ENCODE measurements at places on chromosomes 16 and 17.

DNA sequence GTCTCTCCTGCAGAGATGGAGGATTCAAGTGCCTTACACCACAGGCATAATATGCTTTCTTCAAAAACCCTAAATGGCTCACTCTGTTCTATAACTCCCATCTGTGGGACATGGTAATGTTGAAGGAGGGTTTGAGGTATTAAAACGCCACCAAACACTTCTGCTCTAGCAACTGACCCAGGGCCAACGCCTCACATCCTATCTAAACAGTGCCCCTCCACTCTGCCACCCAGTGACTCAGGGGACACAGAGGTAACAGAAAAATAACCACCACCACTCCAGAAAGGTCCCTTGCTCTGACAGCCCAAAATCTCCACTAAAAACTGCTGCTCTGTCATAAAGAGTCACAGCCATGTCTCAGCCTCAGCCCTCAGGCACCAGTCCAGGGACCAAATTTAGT, 17.7 kb downstream of the NPRL3 start:
- no peak for DNase-seq

DNA sequence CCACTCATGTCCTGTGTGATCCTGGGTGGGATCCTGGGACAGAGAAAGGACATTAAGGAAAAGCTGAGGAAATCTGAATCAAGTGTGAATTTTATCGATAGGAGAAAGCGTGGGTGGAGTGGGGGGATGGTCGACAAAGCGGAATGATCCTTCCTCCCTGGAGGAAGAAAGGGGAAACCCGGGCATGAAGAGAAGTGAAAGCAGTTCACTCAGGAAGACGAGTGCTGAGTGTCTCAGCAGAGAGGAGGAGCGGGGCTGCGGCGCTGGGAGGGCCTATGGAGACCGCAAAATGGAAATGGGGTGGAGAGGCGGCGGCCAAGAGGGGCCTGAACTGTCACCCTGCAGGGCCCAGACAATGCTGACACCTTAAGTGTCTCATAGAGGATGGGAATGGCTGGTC, 8.7 kb downstream of the ZDHHC7 start:
- DNase-seq: no peak

DNA sequence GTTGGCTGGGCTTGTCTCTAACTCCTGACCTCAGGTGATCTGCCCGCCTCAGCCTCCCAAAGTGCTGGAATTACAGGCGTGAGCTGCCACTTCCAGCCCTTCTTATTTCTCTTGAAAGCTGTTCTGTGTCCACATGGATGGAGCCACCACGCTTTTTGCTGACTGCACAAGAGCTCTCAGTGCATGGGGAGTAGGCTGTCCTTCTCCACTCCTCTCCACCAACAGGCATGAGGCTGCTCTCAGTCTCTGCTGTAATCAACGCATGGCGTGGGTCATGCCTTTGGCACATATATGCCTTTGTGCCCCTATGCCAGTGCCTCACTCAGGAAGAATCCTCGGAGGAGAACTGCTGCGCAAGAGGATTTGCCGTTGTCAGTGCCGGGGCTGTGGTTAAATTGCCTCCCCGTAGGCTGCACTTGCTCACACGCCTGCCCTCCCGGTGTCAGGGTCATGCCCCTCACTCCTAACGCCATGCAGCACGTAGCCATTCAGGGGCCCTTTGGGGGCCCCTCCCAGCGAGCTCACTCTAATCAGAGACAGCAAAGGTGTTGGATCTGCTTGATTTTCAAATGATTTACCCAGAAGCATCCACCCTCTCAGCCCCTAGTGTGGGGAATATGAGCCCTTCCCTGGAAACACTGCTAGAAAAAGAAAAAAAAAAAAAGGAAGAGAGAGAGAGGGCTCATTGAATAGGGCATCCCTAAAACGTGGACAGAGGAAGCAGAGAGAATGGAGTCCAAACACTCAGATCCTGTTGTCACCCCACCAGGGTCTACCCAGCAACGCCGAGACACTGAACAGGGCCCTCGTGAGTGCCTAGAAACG, 47.5 kb upstream of the ZCCHC14 start:
- DNase-seq: no peak

DNA sequence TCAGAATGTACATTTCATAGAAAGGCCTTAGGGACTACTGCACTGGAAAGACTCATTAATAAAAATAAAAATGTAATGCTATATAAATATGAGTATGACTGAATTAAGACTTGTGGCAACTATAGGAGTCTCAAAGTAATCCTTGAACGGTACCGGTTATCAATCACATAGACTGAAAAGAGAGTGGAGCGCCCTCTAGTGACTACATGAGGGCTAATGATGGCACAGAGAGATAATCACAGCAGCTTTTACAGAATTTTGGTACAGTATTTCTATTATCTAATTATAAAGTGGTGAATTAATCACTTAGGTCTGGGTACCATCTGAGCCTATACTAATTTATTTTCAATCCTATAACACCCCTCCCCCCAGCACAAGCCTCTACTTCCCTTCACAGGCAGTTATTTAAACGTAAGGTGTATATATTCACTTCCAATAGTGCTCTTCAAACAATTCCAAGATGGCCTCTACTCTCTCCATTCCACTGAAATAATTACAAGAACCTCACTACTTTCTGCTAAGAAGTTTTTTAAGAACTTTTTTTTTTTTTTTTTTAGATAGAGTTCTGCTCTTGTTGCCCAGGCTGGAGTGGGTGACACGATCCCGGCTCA, 40.7 kb upstream of the ANKFY1 start:
- no peak for DNase-seq

GRCh38 chr16:66273644-66274334, 92.7 kb upstream of the CDH5 start:
- DNase-seq: no peak

- no peak for DNase-seq
These were observed 13.1 kb downstream of the TBC1D24 start for GRCh38 chr16:2487903-2488531.

GRCh38 chr16:5838071-5838470, 740.5 kb upstream of the EEF2KMT start:
- no peak for DNase-seq

All from non-pigmented ciliary epithelial cell (primary cell).